Adipocyte (in vitro differentiated cells): ENCODE measurements at places on chromosomes 16 and 17.
A peak's percentile ranks its signal among the peaks of the same experiment; 100 is the strongest.

DNA sequence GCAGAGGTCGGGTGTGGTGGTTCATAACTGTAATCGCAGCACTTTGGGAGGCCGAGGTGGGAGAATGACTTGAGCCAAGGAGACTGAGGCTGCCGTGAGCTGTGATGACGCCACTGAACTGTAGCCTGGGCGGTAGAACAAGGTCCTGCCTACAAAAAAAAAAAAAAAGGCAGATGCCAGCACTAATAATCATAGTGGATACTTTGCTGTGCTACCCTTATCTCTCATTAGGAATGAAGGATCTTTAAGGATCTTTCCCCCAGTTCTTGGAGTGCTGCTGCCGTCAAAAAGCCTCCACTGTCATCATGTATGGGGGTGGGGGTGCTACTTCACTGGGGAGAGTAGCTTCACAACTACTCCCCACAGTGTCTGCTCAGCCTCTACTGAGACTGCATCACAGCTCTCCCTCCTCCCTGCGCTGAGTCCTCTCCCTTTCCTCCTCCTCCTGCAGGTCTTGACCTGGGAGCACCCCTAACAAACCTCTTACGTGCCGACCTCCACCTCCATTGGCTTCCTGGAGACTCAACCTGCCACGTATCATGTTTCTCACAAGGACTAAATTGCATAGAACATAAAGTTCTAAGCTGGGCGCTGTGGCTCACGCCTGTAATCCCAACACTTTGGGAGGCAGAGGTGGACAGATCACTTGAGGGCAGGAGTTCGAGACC, 24.4 kb upstream of the ST6GALNAC1 start:
- DNase-seq, result no peak

- no peak for DNase-seq
These were observed 4.9 kb upstream of the RASD1 start for GRCh38 chr17:17500999-17501605.

DNA sequence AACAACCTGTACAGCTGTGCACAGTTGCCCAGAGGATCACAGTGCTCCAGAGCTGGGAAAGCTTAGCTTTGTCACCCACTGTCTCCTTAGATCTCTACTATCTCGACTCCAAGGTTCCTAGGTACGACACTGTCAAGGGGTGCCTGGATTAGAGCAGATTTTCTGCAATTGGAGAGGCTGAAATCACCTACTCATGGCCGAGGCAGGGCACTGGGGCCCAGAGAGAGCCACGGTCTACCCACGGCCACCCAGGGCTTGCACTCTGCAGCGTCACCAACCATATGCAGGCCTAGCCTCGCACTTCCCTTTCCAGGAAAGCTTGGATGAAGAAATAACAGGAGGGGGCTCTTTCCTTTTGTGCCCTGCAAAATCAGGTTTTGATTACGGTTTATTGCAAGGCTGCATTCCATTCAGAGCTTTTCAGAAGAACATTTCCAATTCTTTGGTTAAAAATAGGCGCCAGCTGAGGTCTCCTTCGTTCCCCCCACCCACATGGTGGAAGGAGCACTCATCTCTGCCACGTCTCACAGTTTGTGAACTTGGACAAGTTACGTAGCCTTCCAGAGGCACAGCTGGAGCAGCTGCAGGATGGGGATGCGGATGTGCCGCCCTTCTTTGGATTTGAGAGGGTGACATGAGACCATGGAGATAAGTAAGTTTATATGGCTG, 80.0 kb downstream of the IRX5 start:
- DNase-seq, result peak; percentile 7

DNA sequence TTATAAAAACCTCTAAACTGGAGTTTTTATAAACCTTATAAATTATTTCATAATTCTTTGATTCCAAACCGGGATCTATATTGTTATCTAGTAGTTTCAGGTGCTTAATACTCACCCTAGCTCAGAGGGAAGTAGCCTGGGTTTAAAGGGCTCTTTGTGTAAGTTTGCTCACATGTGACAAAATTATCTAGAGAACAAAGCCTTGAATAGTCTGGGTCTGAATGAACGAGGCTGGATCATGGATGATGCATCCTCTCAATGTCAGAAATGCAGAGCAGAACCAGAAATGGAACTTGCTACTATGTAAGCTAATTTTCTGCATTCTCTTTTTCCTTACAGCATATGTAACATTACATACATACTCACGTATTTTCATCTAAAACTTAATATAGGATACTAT, 103.9 kb upstream of the NETO2 start:
- DNase-seq, result no peak

DNA sequence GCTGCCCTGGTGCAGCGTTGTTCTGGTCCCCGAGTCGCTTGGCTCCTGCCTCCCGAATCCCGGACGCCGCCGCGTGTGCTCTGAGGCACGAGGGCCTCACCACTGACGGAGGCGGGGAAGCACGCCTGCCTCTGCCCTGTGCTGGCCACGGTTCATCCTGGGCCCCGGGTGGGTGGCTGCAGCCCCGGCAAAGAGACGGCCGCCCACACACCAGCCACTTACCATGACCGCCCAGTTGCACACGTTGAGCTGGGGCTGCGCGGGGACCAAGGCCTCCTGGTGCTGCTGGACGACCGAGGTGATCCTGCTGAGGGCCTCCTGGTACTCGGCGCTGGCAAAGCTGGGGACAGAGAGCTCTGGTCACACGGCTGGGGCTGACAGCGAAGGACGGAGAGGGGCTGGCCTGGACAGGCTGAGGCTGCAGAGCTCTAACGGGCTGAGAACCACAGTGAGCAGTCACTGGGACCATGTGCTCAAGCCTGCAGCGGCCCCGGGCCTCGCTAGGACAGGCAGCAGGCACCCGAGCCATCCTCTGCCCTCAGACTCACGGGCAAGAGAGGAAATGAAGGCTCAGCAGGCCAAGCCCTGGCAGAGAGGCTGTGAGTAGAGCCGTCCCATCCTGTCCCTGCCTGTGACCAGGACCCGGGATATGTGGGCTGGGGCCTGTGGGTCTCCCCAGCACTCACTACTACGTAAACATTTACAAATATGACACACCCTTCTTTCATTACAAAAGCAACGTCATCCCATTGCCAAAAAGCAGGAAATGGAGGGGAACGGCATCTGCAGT, 6.3 kb upstream of the APRT start:
- DNase-seq, result no peak

- no peak for DNase-seq
These were observed 6.2 kb upstream of the ELAC2 start for GRCh38 chr17:13024016-13024415.

- DNase-seq, result peak; percentile 13
These were observed 605 bp downstream of the MRTFB start for GRCh38 chr16:14071576-14072271.

DNA sequence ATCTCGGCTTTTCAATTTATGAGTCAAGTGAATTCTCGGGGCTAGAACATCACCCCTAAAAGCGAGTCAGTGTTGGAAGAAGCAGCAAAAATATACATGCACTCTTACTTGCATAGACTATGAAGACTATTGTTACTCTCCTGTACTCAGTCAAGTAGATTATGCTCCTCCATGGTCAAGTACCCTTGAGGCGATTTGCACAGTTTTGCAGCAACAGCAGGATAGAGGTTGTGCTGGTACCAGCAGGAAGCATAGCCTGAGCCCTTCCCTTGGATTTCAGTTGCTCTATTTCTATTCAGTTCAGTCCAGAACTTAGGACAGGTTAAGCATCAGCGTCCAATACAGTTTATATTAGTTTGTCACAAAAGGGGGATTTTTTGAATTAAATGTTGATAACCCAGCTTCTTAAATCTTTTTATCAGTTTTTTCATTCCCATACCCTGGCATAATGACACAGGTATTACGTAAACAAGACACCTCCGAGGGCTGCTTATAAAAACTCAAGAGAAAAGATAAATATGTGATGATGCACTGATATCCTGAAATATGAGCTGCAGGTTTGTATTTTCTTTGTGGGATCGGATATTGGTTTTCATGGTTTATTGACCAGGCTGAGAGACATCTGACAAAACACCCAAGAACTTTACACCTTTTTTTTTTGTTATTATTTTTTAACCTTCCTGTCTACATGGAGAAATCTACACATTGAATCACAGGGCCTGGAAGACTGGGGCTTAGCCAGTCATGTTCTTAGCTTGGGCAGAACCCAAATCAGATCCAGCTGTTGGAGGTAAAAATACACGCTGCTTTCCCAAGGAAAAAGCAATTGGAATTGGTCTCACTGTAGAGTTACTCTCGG, 144.1 kb downstream of the PITPNC1 start:
- DNase-seq, result peak; percentile 71

DNA sequence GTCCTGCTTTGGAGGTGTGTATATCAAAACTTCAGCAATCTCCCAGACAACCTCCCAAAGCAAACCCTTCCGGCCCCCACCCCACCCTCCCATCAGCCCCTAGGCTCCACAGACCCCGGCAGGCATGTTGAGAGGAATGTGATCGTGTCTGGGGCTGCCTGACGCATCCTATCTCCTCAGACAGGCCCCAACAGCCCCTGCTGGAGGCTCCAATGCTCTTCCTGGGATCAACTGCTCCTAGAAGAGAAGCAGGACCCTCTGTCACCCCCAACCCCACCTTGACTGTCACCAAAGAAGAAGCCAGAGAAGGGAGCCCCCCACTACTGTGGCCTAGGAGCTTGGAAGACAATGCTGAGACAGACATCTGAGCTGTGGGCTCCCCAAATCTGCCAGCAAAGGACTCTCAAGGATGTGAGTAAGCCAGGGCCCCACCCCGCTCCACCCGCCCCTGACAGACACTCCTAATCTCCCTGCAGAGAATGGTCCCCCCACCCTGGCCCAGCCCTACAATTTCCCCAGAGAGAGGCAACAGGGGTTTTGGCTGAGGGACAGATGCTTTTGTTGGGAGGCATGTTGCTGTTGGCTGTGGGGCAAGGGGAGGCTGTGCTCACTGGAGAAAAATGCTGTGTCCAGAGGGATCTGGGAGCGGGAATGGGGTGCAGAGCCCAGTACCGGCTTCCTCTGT, 1.6 kb upstream of the KRT14 start:
- DNase-seq, result no peak

- no peak for DNase-seq
These were observed 605.5 kb upstream of the SALL1 start for GRCh38 chr16:51756447-51757123.

DNA sequence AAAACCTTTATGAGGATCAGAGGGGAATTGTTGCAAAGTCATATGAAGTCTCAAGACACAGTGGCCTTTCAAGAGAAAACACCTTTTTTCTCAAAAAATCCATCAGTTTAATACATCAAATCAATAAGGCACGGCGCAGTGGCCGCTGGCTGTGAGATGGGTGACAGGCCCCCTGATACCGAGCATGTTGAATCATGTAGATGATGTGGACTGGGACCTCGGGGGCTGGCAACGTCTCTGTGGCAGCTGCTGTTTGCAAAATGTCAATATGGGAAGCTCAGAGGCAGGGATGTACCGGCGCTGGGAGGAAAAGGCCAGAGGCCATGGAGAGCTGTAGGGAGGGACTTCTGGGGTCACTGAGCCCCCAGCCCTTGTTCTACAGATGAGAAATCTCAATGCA, 169.1 kb downstream of the GSG1L start:
- DNase-seq, result no peak

DNA sequence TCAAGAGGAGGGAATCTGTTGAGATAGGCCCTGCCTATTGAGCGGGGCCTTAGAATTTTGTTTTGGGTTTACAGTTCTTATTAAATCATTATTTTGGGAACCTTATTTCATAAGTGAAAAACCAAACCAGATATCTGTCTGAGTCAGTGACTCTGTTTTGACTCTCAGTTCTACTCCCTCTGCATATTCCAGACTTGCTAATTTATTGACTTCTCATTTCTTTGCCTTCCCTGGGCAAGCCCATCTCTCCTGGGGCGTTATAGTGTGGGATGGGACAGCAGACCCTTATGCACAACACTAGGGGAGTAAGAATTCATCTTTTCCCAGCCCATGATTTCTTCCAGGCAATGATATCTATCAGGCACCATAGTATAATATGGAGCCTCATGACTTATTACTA, 45.7 kb downstream of the CPD start:
- DNase-seq, result no peak

- DNase-seq, result peak; percentile 90
These were observed 81.4 kb downstream of the XYLT1 start for GRCh38 chr16:17389384-17389783.

GRCh38 chr16:30380803-30381208, 1.6 kb downstream of the SEPTIN1 start:
- DNase-seq, result no peak

- no peak for DNase-seq
These were observed 26.6 kb upstream of the NLRP1 start for GRCh38 chr17:5610956-5611355.

GRCh38 chr16:57677622-57678369, 9.7 kb downstream of the ADGRG3 start:
- DNase-seq, result no peak

DNA sequence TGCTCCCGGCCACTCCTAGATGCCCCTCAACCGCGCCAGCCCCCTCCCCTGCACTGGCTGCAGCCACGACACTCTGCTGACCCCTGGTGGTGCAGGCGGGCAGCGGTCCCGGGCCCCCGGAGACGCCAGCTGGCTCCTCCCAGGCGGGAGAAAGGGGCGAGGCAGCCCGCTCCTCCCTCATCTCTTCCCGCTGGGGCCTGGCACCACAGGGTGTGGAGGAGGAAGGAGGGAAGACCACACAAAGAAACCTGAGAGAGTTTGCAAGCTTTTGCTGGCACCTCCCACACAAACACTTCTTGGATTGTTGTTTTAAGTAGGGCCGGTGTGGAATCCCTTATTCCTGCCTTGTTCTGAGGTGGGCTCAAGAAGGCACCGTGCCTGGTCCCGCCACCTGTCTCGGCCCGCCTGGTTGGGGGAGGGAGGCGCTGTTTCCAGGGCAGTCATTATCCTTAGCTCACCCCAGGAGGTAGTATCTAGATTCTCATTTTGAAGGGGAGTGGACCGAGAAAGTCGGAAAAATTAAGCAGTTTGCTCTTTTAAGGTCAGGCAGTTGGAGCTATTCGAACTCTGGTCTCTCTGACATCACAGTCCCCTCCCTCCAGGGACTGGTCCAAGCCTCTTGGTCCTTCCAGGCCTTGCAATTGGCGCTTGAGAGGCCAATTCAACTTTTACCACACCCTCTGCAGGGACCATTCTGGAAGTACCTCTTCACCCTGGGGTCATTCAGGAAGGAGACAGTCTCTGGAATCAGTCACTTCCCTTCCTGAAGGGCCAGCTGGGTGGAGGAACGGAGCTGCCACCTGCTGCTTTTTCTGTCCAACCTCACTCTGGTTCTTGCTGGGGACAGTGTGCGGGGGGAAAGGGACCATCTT, 959 bp upstream of the ANKRD13B start:
- peak; percentile 95 for DNase-seq

- DNase-seq, result no peak
These were observed 9.6 kb downstream of the EMC6 start for GRCh38 chr17:3678095-3678820.

DNA sequence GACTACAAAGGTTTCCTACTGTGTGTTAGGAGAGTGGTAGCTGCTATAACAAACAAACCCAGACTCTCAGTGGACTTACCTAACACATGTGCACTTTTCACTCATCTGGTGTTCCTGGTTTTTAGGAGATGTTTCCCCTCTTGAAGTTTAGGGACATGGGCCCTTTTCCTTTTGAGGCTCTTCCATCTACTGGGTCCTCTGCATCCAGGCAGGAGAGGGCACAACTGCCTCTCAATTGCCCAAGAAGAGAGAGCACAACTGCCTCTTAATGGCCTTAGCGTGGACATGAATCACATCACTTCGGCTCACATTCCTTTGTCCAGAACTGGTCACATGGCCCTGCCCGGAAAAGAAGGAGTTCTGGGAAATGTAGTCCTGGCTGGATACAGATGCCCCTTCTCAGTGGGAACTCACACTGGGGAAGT, 9.8 kb upstream of the TNRC6C start:
- peak; percentile 75 for DNase-seq

- DNase-seq, result no peak
These were observed 27.9 kb downstream of the STXBP4 start for GRCh38 chr17:54996441-54996840.
